Non-pigmented ciliary epithelial cell (primary cell): ENCODE measurements at places on chromosomes 16 and 17.

DNA sequence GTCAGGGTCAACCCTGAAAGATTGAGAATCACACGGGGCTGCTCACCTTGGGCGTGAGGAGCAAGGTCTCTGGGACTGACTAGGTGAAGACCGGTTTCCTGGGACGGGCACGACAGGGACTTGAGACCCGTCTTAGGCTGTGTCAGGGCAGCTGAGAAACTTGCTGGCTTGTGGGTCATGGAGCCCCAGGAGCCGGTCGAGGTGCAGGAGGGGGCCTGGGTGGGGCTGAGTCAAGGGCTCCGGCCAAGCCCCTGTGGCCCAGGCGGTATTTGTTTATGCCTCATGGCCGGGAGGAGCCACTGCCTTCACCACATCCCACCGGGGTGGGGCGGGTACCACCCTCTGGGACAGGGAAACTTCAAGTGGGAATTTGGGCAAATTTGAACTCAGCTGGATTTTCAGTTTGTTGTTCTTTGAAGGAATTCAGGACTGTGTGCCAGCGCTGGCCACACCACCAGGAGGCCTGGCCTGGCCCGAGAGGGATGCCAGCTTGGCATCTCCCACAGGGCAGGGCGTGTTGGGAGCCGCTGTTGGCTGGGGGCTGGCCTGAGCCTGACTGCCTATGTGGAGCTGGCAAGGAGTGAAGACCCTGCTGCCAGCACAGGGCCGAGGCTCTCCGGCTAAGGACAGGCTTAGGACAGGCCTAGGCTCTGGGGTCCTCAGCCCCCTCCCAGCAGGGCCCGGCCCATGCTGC is 116.1 kb downstream of the METRNL start:
- no peak for DNase-seq

DNA sequence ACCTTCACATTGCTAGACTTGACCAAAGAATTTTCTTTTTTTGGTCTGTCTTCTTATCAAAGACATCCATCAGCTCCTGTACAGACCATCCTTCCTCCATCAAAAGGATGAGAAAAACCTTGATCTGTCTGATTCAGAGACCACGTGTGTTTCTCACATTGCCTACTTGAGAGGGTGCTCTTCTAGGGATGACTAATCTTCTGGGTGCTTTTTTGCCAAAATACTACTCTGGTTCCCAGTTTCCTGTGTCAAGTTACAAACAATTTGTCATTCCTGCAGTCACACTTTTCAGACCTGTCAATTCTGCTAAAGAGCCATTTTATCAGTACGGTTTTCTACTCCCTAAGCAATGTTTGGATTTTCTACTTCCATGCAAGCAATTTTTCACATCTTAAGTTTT is 492.2 kb downstream of the CDH11 start:
- DNase-seq = no peak

GRCh38 chr17:10109146-10109545 is 89.3 kb downstream of the GAS7 start:
- no peak for DNase-seq

DNA sequence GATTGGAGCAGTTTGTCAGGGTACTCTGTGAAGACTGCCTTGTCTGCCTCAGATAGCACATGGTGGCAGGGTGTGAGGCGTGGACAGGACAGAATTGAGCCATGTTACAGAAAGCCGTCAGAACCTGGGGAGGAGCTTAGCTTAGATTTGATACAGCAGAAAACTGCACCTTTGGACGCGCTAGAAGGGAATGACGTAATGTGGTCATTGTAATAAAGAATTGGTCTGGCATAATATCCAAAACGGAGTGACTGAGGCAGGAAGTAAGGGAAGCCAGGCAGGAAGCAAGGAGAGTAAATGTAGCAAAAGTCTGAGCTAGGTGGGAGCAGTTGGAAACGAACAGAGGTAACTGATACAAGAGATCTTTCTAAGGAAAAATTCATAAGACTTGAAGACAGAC is 140.2 kb downstream of the CYB561 start:
- DNase-seq = no peak

- no peak for DNase-seq
Observed at GRCh38 chr17:17661834-17662385, 19.3 kb upstream of the RAI1 start.

- no peak for DNase-seq
Observed at GRCh38 chr16:81509404-81509803, 64.8 kb downstream of the CMIP start.

GRCh38 chr16:46746821-46747776 is 1.0 kb downstream of the MYLK3 start:
- no peak for DNase-seq

DNA sequence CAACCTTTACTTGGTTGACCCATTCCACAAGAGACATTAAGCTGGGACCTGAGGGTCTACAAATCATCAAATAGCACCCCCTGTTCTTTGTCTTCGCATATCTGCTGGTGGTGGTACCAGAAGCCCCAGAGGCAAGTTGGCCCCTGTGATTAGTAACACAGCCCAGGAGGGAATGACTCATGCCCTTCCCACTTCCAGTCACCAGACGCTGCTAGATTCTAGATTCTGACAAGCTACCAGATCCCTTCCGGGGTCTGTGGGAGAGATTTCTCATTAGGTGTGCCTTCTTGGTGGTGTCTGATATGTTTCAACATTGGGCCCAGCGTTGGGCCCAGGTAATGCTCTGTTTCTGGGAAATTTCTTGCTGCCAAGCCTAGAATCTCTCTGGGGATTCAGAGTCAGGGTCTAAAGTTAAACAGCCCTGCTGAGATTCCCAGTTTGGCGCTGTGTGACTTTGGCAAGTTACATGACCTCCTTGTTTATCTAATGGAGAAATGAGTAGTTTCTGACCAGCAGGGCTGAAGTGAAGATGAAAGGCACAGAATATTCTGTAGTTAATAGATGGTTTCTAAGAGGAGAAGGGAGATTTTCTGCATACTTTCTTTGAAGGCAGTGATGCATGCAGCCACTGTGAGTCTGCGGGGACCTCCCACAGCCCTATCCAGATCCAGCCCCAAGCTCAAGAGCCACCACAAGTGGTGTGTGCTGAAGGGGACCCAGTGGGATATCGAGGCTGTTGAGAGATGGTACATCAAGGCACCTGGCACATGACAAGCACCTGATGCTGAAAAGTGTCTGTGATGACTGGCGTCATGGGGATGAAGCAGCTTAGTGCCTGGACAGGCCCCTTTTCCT is 3.9 kb downstream of the TRPV2 start:
- peak; percentile 75 for DNase-seq

DNA sequence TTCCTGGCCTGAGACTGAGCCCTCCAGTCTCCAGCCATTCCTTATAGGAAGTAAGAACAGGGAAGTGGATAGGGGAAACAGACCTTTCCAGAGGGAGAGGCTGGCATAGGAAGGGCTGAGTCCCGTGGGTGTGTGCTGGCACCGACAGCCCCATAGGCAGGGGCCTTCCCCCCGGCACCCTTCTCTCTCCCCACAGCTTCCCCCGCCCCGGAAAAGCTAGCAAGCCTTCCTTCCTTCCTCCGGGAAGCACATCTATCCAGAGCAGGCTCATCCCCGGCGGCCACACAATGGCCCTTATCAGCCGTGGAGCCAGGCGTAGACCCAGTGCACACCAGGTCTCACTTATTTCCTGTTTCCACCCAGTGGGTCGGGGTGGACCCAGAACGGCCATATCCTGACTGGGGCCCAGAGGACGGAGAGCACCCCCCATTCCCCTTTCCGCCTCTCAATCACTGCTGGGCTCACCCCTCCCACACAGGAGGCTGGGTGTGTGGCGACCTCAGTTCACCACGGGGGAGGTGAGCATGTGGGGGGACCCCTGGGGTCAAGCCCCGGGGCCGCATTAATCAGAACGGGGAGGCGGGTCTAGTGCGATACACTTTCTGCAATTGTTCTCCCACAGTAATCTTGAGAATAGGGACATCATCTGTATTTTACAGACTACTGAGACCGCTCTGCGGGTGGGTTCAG is 950 bp upstream of the MYO1C start:
- DNase-seq = no peak

- DNase-seq = no peak
Observed at GRCh38 chr17:77045441-77046041, 95.2 kb upstream of the SEC14L1 start.

DNA sequence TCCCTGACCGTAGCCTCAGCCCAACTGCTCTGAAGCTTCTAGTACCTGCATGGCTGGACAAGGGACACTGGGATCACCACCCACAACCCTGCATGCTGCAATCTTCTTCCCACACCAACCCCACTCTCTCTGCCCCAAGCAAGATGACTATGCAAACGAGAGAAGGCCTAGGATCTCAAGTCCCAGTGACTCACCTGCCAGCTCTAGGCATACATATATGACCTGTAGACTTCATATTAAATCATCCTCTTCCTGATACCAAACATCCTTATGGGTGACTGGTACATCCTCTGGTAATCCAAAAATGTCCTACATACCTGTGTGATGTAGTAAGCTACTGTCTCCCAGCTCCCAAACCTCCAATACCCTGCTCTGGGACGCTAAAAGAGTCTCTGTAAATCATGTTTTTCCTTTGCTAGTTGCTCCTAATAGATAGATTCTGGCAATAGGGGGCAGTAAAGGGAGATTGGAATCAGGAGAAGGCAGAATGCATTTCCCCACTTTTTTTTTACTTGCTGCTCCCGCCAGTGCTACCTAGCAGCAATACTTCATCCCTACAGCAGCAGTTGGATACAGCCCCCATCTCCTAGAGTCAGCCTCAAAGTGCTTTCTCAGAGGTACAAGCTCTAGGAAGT is 43.4 kb upstream of the SOX9 start:
- DNase-seq = no peak

- no peak for DNase-seq
Observed at GRCh38 chr16:84864326-84864955, 44.7 kb downstream of the CRISPLD2 start.

DNA sequence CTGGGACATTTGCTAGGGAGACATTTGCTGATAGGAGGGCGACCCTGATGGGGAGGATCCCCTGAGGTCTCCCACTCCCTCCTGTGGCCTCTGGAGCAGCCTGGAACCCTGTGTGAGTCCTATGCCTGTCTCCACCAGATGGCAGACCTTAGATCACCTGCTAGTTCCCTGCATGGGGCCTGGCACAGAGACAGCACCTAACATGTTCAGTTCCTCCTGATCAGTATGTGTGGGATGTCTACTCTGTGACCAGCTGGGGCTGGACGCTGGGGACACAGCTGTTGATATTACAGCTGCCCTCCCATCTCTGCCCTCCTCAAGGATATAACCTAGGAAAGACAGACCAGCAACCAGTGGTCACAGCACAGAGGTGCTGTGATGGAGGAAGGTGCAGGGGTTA is 1.1 kb upstream of the ADCY7 start:
- no peak for DNase-seq

DNA sequence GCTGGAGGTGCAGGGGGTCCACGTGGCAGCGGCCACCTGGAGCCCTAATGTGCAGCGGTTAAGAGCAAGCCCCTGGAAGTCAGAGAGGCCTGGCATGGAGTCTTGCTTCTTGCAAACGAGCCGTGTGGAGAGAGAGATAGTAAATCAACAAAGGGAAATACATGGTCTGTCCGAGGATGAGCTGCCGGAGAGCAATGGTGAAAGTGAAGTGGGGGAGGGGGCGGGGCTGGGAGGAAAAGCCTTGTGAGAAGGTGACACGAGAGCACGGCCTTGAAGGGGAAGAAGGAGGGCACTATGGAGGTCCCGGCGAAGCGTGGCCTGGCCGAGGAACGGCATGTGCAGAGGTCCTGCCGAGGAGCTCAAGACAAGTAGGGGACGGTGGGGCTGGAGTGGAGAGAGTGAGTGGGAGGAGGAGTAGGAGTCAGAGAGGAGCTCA is 6.0 kb upstream of the SERPINF1 start:
- no peak for DNase-seq

DNA sequence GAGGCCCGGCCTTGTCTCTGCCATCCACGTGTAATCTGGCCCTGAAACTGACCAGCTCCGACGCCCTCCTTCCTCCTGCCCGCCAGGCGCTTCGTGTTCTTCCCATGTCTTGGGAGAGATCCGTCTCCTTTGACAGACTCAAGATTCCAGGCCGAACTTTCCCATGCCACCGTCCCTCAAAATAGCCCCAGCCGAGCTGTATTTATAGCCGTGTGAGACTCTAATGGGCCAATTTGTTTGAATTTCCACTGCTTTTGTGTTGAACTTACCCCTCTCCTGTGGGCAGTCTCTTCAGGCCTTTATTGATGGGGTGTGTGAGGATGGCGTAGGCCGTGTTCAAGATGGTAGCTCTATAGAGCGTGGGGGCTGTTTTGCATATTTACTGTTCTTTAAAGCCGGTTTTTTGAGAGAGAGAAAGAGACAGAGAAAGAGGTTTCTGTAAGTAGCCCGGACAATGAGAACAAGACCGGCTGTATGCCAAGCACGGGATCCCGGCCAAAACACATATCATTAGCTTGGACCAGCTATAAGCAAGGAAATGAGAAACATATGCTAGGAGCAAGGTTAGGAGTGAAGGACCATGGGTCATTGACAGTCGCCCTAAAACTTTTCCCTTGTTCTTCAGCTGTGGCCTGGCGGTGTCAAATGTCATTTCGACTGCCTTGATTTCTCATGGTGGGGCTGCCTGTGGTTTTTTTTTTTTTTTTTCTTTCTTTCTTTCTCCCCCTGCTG is 124.5 kb upstream of the ZFHX3 start:
- peak; percentile 45 for DNase-seq
